Dermis microvascular lymphatic vessel endothelial cell (primary cell): ENCODE measurements at places on chromosomes 3 and 15.

DNA sequence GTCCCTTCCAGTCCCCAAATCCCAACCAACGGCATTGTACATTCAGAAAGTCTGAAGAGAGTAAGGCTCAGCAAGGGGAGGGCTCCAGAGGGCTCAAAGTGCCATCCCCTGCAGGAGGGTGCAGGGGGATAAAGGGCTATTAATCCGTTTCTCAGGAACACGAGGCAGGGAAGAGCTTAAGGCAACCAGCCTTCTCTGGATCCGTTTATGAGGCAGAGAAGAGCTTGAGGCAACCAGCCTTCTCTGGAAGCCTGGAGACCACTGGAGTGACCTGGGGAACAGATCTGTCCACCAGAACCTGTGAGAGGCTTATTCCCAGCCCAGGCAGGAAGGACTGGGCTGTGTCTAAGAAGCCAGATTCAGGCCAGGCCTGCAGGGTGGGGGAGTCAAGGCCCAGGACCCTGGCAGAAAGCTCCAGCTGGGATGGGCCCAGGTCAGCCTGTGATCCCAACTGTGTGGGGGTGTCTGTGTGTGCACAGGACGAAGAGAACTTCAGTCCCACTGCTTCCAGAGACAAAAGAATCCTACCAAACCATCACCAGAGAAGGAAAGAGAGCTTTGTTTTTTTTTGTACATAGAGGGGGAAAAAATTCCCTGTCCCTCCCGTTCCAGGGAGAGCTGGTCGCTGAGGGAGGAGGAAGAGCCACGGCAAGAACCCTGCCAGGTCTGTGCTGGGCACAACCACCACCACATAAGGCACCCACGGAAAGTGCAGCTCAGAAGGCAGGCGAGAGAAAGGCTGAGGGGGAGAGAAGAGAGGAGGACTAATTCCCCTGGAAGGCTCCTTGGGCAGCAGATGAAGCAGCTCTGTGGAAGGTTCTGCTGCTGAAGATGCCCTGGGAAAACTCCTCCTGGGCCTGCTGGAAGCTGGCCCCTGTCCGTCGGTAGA lies 1.6 kb upstream of the ULK3 start:
- no peak for DNase-seq

DNA sequence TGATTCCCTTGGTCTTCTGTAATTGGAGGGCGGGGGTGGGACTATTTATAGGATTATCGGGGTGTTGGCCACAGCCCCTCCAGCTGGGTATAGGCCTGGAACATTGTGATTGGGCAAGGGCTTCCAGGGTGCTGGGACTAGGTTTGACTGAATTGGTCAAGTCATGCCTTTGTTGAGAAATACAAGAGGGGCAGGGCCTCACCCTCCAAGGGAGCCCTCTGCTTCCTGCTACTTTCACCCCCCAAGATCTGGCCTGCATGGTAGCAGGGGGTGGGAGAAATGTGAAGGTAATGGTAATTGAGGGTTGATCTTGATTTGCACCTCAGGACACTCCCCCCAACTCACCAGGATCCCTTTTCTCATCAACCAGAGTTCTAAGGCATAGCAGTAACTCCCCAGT lies 25.2 kb downstream of the TRIM71 start:
- no peak for DNase-seq

DNA sequence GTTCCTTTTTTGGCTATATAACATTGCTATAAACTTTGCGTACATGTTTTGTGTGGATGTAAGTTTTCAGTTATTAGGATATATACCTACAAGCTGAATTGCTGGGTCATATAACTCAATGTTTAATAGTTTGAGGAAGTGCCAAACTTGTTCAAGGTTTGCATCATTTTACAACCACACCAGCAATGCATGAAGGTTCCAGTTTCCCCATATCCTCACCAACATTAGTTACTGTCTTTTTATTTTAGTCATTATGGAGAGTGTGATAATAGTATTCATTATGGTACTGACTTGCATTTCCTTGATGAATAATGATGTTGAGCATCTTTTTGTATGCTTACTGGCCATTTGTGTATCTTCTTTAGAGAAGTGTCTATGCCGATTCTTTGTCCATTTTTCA lies 112.3 kb downstream of the NR1I2 start:
- no peak for DNase-seq

DNA sequence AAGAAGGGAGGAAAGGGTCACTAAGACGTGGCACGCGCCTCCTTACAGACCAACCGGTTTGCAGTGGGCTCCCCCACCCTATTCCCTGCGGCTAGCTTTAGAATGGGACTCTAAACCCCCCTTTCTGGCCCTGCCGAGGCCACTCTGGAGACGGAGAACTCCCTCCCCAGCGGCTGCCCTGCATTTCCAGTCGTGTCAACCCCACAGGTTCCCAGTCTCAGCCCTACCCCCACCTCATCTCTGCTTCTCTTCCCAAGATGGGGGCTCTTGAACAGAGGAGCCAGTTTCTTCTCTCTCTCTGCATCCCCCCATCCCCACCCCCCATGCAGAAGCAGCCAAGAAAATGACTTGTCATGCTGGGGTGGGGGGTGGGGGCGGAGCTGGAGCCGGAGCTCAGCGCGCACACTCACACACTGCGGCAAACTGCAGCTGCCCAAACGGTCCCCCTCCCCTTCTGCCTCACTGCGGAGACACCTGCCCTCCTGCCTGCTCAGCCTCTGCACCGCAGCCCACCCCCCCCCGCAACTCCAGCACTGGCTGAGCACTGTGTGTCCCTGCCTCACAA lies 871 bp downstream of the MAP1A start:
- DNase-seq: no peak

DNA sequence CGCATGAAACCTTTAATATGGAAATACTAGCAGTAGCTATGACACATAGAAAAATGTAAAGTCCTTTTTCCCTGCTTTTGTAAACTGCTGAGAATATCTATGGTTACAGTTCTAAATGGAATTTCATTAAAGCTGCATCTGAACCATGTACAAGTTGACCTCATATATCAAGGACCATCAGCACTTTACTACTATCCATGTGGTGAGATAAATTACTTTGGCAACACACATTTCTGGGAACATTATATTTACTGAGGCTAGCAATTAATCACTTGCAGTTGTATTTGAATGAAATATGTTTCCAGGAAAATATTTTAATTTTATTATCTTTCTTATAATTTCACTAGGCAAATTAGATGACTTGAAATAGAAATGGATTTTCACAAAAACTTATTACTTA lies 545.5 kb downstream of the NAALADL2 start:
- DNase-seq: no peak

GRCh38 chr3:126541628-126542339 lies 16.9 kb downstream of the C3orf22 start:
- DNase-seq: no peak

DNA sequence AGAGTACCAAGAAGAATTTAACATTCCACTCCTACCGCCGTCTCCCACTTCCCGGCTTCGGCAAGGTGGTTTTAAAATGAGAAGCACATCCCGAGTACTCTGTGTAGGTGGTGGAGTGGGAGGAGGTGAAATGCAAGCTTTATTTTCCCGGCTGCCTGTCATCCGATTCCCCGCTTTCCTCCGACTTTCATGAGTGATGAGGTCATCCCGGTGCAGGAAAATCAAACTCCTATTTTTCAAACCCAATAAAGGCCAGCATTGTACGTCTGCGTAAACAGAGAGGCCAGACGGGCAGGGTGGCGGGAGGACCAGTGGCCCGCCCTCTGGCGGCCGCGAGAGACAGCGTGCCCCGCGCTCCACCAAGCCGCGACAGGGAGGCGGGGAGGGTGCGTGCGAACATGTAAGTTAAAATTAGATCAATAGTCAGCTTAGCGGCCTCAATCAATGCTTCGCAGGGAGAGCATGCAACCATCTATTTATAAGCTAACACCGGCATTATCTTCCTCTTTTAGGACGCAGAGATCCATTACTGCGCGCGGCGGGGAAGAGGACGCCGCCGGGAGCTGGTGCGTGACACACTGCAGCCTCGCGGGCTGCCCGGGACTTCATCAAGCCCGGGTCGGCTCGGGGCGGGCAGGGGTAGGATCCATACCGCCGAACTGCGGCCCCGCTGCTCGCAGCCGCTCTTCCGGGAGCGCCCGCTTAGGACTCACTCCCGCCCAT lies 163.3 kb downstream of the CD47 start:
- DNase-seq: peak; percentile 79

DNA sequence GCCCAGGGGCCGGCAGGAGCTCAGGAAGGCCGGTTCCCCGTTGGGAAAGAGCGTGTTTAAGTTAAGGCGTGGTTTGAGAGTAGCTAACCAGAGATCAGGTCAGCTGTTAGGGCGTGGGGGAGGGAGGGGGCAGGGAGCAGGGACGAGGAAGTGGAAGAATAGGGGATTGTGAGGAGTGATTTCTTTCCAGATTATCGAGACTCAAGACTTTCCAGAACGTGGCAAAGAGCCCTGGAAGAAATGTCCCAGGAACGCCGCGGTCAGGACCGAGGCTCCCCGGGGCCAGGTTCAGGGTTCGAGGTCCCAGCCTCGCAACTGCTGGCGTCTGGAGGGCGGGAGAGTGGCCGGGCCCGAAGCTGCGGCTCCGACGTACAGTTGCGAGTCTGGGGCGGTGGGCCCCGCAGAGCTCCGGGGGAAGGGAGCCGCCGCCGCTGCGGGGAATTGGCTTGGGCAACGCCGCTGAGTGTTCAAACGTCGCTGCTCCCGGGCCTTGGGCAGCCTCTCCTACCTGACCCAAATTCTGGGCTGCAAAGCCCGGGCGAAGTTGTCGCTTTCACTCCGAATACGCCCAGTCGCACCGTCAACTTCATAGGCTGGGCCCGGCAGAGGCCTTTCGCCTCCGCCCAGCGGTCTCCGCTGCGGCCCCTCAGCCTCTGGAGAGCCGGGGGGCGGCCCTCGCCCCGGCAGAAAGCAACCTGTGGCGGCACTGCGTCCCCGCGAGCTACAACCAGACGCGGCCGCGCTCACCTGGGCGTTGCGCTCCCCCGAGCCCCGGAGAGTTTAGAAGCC lies 9.5 kb downstream of the ISL2 start:
- no peak for DNase-seq

DNA sequence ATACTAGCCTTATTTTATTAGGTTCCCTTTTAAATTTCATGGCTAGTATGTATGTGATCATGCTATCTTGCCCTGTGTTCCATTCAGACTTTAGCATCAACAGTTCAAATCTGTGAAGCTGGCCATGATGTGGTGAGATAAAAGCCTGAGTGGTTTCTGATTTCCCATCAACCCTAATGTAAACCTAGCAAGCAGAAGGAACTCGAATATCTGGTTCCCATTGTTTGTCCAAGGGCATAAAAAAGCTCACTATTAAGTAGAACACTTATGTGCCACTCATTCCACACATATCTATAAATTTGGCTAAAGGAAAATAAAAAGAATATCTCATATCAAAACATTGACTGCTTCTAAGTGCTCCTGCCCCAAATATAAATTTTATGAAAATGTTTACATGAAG lies 311.7 kb downstream of the CADM2 start:
- no peak for DNase-seq

DNA sequence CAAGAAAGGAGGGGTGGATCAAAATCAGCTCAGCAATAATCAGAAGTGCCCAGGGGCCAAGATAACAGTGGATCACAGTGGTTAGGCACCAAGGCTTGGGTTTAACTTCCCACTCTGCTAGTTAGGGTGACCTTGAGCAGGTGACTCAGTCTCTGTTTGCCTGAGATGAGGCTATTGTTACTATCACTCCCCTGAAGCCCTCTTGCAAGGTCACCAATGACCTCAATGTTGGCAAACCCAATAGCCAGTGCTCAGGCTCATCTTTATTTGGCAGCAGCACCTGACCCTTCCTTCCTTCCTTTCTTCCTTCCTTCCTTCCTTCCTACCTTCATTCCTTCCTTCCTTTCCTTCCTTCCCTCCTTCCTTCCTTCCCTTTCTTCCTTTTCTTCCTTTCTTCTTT lies 102.4 kb upstream of the HACD2 start:
- no peak for DNase-seq

- DNase-seq: no peak
These were observed 28.4 kb upstream of the SLC2A2 start for GRCh38 chr3:171054921-171055320.

DNA sequence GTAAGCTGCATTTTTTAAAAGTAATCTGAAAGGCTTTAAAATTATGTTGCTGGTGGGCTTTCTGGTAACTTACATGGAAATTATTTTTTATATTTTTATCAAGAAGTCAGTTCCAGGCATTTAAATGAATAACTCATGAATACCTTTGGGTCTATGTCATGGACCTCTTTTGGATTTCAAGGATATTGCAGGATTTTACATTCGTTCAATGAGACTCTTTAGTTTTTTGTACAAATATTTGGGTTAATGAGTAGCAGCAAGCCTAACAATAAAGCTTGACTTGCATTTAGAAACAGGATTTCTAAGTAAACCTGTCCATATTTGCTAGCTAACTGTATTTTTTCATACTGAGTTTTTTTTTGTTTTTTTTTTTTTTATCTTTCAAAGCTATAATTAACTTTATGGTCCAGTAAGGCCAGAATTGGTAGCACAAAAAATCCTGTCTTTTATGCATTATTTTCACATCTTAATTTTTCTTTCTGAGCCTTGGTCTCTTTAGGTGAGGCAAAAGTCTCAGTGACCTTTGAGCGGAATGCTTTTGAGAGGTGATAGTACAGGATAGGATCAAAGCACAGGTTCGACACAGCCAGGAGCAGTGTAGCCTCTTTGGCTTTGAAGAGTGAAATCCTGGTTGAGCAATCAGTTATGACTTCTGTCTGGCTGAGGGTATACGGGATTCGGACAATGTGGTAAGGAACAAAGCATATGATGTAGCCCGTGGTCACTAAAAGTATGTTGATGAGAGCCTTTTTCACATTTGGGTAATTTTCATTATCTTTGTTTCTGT lies 4.8 kb downstream of the GPR171 start:
- no peak for DNase-seq

DNA sequence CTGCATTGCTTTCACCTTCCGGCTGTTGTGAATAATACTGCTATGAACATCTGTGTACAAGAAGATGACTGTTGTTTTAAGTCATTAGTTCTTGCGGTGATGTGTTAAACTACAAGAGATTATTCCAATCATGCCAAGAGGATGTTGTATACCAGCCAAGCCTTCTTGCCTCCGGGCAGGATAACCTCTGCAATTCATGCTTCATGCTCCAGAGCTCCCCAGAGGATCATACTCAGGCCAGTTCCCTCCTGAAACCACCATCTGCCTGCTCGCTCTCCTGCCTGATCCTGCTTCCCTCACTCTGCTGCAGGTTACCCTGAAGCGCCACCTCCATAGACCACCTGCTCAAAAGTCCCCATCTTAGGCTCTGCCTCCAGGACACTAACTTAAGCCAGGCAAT lies 187.1 kb upstream of the PROK2 start:
- DNase-seq: no peak

- DNase-seq: no peak
These were observed 391.1 kb downstream of the SI start for GRCh38 chr3:164687211-164687610.
